ENCODE measurements at places on chromosomes 4 and X.
A peak's percentile ranks its signal among the peaks of the same experiment; 100 is the strongest.

DNA sequence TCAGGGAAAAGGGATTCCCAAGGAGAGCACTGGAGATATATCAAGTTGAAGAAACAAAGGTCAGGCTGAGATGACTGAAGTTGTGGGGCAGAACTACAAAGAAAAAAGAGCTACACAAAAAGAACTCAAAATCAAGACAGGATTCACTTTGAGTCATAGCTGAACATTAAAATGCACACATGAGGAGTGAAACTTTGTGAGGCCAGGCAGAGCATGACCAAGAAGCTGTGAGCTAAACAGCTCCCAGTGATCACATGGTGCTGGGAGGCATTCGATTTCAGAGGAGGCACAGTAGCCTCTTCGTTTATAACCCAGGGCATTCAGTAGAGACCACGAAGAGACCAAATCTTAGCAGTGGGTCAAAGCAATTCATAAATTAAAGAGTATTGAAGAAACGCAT lies 145.3 kb downstream of the ATRX start:
- no peak for DNase-seq

GRCh38 chr4:93722446-93722845 lies 106.1 kb upstream of the ATOH1 start:
- no peak for DNase-seq

DNA sequence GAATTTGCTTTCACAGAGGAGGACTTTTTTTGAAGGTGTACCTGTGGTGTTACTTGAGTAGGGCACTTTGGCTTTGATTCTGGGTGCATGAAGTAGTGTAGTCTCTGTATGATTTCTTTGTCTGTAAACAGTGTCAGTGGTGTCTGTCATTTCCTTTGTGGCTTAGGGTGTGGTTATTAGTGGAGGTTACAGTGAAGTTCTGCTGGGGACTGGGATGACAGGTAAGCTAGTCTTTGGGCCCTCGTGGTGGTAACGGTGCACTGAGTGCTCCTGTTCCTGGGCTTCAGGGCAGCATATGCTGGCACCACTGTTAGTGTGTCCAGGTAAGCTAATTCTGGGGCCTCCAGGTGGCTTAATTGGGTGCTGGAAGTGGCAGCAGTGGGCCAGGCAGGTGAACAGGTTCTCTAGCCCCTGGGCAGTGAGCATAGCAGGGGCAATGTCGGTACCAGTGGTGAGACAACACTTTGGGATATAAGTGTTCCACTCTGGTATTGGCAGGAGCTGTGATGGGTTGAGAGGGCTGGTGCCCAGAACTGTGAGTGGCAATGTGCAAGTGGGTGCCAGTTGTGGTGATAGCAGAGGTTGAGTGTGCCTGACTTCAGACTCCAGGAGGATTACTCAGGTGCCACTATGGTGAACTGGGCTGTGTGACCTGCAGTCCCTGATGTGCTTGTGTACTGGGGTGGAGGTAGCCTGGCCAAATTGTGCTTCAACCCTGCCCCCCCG lies 26.0 kb upstream of the VSIG1 start:
- no peak for DNase-seq

GRCh38 chr4:184612074-184612473 lies 37.2 kb downstream of the CASP3 start:
- no peak for DNase-seq

GRCh38 chrX:153551135-153551534 lies 33.7 kb downstream of the ATP2B3 start:
- no peak for DNase-seq

GRCh38 chrX:149208307-149208706 lies 296.8 kb downstream of the IDS start:
- DNase-seq = no peak

GRCh38 chr4:169583563-169583962 lies 28.8 kb downstream of the NEK1 start:
- no peak for DNase-seq

GRCh38 chr4:160406263-160406825 lies 1303.5 kb downstream of the RAPGEF2 start:
- no peak for DNase-seq

DNA sequence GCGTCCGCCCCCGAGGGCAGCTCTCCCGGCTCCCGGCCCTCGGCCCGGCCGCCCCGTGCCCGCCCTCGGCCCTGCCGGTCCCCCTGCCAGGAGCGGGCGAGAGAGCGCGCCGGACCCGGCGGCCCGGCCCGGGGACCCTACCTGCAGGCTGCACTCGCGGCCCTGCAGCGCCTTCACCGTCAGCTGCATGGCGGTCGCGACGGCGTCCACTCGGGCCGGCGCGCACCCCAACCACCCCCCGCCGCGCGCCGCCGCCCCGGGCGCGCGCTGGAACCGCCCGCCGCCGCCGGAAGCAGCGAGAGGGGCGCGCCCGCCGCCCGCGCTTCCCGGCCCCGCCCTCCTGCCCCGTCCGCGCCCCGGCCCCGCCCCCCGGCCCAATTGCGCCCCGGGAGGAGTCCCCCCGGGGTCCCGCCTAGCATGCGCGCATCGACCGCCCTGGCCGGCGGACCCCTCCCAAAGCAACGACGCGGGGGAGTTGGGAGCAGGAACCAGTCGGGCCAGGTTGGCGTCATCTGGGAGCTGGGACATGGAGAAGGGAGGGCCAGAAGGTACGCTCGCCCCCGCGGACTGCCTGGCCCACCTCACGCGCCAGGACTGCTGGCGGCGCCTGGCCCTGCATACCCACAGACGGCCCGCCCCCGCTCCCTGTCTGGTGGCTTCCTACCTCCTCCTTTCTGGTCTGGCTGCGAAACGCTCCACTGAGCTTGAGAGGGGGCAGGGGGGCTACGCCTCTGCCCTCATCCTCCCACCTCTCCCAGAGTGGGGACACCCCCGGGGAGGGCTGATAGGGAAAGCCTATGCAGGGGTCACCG lies at the start of gene UBL4A:
UBL4A (minus strand) TSS at position 220 of the 812 bp plus-strand sequence; CDS start at position 189, 31 bp downstream.
- DNase-seq = peak; percentile 47

- DNase-seq = no peak
Observed at GRCh38 chr4:84666439-84666838, 83.5 kb downstream of the CDS1 start.
